ENCODE measurements at places on chromosomes 13 and 19.
A peak's percentile ranks its signal among the peaks of the same experiment; 100 is the strongest.

DNA sequence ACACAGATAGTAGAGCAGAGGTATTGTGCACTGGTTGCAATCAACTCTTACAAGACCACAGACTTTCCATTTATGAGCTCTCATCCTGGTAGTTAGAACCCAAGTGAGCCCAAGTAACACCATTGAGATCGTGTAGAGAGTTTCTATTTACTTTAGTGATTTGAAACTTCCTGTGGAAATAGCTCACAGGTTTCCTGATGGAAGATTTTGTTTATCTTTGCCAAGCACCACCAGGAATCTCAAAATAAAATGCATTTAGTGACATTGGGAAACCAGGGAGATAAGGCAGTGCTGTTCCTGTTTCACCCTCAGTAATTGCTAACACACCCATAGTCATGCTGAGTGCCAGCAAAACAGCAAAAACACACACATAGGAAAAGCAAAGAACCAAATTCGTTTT lies 102.5 kb downstream of the FLT1 start:
- DNase-seq: peak; percentile 16

DNA sequence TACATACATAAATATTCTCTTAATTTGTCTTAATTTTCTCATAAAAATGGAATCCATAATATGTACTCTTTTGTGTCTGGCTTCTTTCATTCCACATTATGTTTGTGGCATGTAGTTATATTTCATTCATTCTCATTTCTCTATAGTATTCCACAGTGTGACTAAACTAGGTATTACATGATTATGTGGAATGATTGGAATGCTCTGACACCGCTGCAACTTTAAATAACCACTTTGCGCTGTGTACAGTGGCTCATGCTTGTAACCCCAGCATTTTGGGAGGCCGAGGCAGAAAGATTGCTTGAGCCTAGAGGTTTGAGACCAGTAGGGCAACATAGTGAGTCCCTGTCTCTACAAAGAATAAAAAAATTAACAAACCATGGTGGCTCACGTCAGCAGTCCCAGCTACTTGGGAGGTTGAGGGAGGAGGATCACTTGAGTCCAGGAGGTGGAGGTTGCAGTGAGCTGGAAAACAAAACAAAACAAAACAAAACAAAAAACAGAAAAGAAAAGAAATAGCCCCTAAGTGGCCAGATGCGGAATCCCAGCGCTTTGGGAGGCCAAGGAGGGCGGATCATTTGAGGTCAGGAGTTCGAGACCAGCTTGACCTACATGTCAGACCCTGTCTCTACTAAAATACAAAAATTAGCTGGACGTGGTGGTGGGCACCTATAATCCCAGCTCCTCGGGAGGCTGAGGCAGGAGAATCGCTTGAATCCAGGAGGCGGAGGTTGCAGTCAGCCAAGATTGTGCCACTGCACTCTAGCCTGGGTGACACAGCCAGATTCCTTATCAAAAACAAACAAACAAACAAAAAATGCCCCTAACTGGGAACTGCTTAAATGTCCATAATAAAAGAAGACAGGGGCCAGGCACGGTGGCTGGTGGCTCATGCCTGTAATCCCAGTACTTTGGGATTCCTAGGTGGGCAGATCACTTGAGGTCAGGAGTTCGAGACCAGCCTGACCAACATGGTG lies 8.0 kb upstream of the SAE1 start:
- peak; percentile 81 for DNase-seq

- DNase-seq: no peak
Observed at GRCh38 chr13:35672611-35673010, 196.1 kb upstream of the MAB21L1 start.

- no peak for DNase-seq
Observed at GRCh38 chr19:7558667-7559066, 23.1 kb downstream of the PNPLA6 start.

GRCh38 chr19:5255602-5256231 lies 84.9 kb downstream of the PTPRS start:
- no peak for DNase-seq

GRCh38 chr19:49224879-49225278 lies 67.3 kb downstream of the TRPM4 start:
- DNase-seq: peak; percentile 50

DNA sequence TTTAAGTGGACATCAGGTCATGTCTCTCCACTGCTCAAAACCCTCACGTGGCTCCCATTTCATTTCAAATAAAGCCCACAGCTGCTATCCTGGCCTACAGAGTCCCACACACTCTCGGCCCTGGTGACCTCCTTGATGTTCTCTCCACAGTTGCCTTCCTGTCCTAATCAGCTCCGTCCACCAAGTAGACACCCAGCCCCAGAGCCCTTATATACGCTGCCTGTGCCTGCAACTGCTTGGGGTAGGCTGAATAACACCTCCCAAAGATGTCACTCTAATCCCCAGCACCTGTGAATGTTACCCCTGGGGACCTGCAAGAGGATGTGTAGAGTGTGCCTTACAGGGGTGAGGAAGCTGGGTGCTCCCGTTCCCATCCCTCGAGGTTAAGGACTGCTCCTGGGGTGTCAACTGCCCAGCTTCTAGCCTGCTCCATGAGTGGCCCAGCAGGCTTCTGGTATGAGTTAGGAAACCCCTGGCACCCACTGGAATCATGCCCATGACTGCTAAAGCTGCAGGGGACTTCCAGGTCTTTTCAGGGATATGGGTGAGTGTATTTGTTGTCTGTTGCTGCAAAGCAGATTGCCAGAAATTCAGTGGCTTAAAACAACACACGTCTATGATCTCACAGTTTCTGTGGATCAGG lies 6.0 kb downstream of the FAM187B start:
- DNase-seq: no peak

DNA sequence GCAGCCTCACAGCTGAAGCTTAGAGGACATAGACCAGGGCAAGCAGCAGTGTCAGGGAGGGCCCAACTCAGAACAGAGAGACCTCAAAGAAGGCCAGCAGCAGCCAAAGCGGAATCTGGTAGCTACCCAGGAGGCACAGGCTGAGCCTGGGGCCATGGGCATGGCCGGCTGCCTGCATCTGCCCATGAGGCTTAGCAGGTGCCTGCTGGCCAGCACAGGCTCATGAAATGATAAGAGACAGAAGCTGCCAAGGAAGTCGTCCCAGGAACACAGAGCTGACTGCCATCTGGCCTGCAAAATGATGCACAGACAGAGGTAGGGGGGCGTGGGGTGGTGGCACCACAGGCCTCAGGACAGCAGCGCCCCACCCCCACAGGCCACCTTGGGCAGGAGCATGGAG lies 29.2 kb downstream of the TUBA3C start:
- no peak for DNase-seq

DNA sequence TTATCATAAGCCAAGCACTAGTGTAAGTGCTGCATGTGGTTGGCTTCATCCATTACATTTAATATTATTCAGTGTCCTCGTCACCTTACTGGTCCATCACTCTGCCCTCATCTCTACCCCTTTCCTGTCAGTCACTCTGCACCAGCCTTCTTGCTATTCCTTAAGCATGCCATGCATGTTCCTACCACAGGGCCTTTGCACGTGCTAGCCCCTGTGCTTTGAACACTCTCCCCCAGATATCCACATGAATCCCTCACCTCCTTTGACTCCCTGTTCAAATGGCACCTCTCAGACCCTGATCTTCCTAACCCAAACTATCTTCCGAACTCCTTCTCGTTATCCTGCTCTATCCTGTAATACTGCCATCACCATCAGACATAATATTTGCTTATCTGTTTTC lies 3.2 kb upstream of the RELB start:
- DNase-seq: no peak

DNA sequence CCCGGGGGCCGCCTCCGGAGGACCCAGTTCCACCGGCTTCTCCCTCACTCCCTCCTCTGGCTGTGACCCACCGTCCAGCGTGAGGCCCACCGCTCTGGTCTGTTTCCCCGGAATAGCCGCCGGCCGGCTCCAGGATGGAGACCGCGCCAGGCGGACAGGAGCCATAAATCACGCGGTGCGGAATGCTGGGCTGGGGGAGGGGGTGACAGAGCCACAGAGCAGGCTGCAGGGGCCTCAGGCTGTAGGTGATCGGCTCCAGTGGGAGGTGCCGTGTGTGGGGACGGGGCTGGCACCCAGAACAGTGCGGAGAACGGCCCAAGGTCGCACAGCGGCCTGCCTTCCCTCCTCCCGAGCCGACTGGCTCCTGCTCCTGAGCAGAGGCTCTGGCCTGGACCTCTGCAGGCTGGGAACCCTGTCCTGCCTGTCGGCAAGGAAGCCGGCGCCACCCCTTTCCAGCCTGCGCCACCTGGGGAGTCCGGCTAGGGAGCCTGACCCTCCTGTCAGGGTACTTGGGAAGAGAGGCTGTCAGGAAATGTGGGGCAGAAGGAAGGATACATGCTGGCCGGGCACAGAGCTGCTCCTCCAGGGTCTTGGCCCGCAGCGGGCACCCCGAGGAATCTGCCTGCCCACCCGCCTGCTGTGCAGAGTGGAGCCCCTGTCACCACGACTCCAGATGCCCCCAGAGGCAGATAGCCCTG lies 8.3 kb downstream of the PIAS4 start:
- no peak for DNase-seq

GRCh38 chr19:19542507-19542906 lies 4.4 kb downstream of the CILP2 start:
- no peak for DNase-seq

GRCh38 chr19:2117215-2117960 lies 20.7 kb downstream of the IZUMO4 start:
- no peak for DNase-seq

DNA sequence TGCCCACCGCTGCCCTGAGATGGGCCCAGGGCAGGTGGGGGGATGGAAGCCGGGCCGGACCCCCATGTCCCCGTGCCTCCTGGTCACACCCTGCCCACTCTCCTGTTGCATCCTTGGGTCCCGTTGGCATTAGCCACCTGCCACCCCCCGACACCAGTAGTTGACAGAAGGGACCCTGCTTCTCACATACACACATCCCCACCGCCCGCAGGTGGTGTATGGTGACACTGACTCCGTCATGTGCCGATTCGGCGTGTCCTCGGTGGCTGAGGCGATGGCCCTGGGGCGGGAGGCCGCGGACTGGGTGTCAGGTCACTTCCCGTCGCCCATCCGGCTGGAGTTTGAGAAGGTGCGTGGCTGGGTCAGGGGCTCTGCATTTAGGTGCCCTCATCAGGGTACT lies 5.2 kb upstream of the SPIB start:
- no peak for DNase-seq

- DNase-seq: peak; percentile 17
Observed at GRCh38 chr13:82800391-82800790, 1081.9 kb downstream of the SLITRK1 start.
